Effector CD4-positive, alpha-beta T cell (primary cell): ENCODE measurements at places on chromosomes 4 and X.
A peak's percentile ranks its signal among the peaks of the same experiment; 100 is the strongest.

GRCh38 chrX:348461-349117 lies 30.0 kb upstream of the GTPBP6 start:
- DNase-seq: no peak

DNA sequence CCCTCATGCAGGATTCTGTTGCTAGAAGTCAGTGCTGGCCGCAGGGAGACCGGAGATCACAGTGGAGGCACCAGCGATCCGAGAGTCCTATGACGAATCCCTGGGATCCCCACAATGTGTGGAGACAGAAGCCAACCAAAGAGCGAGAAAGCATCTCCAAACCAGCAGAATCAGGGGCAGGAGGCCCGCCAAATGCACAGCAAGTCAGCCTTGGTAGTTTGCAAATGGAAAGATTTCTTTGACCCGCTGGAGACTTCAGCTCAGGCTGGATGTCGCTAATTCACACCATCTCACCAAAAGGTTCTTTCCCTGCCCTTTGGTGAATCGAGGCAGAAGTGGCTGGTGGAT lies 505 bp upstream of the PKD2 start:
- no peak for DNase-seq

- DNase-seq: no peak
Observed at GRCh38 chr4:106486533-106486932, 118.0 kb upstream of the GIMD1 start.

DNA sequence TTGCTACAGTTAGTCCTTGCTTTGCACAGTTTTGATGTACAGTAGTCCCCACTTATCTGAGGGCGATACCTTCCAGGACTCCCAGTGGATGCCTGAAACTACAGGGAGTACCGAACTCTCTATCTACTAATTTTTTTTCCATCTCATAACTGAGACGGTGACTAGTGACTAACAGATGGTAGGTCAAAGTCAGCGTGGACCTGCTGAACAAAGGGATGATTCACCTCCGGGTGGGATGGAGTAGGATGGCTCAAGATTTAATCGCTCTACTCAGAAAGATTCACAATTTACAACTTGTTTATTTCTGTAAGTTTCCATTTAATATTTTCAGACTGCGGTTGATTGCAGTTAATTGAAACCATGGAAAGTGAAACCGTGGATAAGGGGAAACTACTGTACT lies 655.8 kb downstream of the ZNF674 start:
- DNase-seq: no peak

GRCh38 chr4:56768316-56768715 lies 53.2 kb downstream of the SPINK2 start:
- no peak for DNase-seq

- no peak for DNase-seq
Observed at GRCh38 chrX:107935200-107935599, 47.0 kb downstream of the TEX13B start.

- no peak for DNase-seq
Observed at GRCh38 chrX:29231800-29232199, 644.6 kb downstream of the IL1RAPL1 start.

DNA sequence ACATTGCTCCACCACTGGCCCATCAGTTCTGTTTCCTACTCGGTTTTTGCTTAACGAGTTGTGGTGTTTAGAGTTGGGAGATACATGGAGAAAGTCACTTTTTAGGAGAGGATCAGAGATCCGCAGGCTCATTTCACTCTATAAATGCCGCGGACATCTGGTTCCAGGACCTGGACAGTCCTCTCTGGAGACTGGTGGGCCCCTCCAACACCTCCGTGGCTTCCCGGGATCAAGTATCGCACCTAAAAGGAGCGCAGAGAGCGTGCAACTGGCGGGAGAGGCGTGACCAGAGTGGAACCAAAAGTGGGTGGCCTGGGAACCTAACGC lies 9.9 kb upstream of the CLTRN start:
- no peak for DNase-seq

DNA sequence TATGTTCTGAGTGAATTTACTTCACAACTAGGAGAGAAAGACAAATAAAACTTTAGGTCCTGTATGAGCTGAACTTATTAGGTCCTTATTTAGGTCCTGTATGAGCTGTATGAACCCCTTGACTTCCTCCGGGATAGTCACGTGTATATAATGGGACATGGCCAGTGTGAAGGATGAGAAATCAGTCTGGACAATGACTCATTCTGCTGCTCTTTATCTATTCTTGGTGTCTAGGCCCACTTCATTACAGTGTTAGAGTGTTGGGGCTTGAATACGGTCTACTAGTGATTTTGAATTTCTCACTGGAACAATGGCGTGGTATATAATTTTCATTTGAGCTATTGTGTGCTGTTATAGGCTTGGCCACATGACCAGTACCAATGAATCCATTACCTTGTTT lies 21.9 kb downstream of the STK26 start:
- DNase-seq: no peak

- DNase-seq: no peak
Observed at GRCh38 chrX:146041741-146042140, 224.1 kb downstream of the SLITRK2 start.

DNA sequence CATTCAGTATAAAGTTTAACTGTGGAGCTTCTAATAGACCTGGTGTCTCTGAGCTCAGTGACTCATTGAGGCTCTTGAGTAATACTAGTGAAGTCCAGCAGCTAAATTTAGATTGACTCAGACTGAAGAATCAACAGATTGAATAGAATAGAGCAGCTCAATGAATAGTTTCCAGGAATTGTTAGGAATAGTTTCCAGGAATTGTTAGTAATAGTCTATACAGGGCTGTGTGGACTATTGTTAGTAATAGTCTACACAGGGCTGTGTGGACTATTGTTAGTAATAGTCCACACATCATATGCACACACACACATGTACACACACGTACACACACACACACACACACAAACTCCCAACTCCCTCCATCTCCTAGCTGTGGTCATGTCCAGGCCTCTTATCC lies 3.0 kb downstream of the GIMD1 start:
- no peak for DNase-seq

GRCh38 chr4:113682730-113683537 lies 78.6 kb downstream of the CAMK2D start:
- peak; percentile 56 for DNase-seq

DNA sequence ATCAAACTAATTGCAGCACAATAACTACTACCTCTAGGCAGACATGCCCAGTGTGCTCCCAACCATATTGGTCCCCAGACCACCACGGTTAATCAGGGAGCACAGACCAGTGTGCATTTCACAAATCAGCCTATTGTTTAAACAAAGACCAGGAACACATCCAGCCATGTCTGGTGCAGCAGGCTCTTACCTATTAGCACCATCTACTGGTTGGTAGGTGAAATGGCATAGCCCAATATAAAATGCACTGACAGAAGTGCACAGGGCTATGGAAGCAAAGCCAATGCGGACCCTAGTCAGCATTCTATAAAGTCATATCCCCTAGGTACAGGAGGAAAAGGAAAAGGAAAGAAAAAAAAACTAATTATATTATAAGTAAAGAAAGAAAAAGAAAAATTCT lies 15.5 kb upstream of the CYLC1 start:
- DNase-seq: no peak

- no peak for DNase-seq
Observed at GRCh38 chr4:35559559-35560365, 684.6 kb downstream of the ARAP2 start.

- no peak for DNase-seq
Observed at GRCh38 chr4:22730021-22730420, 37.3 kb downstream of the GBA3 start.

- no peak for DNase-seq
Observed at GRCh38 chr4:8265171-8265929, 4.2 kb upstream of the HTRA3 start.

- DNase-seq: no peak
Observed at GRCh38 chr4:73341454-73341853, 62.6 kb upstream of the ALB start.

DNA sequence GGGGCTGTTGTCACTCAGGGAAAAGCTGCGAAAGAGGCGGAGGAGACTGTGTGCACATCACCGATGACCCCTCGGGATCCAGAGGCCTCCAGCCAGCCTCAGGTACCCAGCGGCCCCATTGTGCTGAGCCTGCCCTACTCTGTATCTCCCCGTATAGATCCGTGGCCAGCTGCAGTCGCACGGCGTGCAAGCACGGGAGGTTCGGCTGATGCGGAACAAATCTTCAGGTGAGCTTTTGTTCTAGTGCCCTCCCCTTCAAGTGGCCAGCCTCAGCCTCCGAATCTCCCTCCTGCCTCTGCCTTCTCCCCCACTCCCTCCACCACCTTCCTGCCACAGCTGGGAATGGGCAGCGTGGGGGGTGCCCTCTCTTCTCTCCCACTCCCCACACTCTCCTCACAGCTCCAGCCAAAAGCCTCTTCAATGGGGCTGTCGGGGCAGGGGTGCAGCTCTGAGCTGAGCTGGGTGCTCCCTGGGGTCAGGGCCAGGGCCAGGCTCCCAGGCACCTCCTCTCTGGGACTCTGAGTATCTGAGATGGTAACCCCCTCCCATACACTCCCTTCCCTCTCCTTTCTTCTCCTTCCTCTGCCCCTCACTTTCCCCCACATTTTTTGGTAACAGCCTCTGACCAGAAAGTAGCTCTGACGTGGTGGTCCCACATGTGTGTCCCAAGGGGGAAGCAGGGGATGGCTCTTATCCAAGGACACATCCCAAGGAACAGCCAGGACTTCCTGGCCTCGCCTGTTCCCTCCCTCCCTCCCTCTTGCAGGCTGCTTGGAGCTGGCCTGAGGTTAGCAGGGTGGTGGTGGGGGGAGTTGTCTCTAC lies 20.4 kb upstream of the UBA1 start:
- no peak for DNase-seq

GRCh38 chr4:48127231-48127630 lies 6.8 kb downstream of the TXK start:
- no peak for DNase-seq

GRCh38 chrX:42117318-42117717 lies 194.0 kb upstream of the CASK start:
- DNase-seq: no peak

- no peak for DNase-seq
Observed at GRCh38 chr4:33658971-33659370, 2585.3 kb downstream of the ARAP2 start.

GRCh38 chr4:11474146-11474545 lies 45.5 kb upstream of the HS3ST1 start:
- DNase-seq: no peak

- no peak for DNase-seq
Observed at GRCh38 chr4:83890231-83890630, 354.3 kb downstream of the GPAT3 start.

GRCh38 chr4:87677731-87678130 lies 27.7 kb downstream of the DMP1 start:
- no peak for DNase-seq

- DNase-seq: no peak
Observed at GRCh38 chr4:128606173-128606572, 203.3 kb upstream of the JADE1 start.

GRCh38 chr4:108359130-108359985 lies 190.6 kb upstream of the LEF1 start:
- DNase-seq: peak; percentile 28

DNA sequence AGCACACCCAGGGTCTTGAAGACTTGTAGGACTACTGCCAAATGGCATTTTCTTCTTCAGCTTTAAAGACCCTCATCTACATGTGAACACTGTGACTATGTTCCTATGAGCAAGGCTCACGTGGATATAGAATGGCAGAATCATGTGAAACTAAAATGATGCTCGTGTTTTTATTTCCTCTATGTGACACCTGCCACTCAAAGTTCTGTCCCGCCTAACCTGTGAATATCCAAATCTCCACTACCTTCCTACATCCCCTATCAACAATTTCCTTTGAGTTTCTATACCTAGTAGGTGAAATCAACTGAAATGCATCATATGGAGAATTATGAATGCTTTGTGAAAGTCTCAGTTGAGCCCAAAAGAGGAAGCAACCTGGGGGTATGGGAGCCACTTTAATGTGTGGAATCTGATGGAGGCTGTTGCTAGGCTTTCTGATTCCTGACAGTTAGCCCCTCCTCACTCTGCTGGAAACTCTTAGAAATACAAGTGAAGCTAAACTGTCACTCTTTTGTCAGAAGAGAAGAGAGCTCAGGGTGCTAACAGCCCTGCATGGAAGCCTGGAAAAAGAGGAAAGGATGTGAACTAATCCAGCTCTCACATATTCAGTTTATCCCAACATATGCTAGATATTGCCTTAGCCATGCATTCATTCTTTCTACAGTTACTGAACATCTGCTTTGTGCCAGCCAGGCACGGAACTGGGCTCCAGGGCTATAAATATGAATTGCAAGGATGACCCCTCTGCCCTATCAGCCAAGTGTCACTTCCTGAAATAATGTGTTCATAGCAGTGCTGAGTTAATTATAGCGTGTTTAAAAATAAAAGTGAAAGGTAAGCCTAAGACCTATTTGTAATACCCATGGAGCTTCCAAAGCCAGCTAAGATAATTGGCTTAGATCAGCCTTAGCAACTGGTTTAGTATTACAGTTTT lies 11.0 kb downstream of the LHFPL1 start:
- DNase-seq: no peak

- DNase-seq: no peak
Observed at GRCh38 chrX:17174671-17175070, 200.3 kb upstream of the NHS start.

DNA sequence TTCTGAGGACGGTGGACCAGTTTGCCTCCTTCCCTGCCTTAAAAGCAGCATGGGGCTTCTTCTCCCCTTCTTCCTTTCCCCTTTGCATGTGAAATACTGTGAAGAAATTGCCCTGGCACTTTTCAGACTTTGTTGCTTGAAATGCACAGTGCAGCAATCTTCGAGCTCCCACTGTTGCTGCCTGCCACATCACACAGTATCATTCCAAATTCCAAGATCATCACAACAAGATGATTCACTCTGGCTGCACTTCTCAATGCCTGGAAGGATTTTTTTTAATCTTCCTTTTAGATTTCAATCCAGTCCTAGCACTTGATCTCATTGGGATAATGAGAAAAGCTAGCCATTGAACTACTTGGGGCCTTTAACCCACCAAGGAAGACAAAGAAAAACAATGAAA lies 255.3 kb downstream of the RAPGEF2 start:
- DNase-seq: no peak

GRCh38 chr4:38920677-38921076 lies 53.1 kb downstream of the FAM114A1 start:
- DNase-seq: no peak

GRCh38 chr4:61934198-61934597 lies 734.1 kb downstream of the ADGRL3 start:
- DNase-seq: no peak

GRCh38 chrX:40685362-40685918 lies 38.1 kb upstream of the CXorf38 start:
- no peak for DNase-seq

DNA sequence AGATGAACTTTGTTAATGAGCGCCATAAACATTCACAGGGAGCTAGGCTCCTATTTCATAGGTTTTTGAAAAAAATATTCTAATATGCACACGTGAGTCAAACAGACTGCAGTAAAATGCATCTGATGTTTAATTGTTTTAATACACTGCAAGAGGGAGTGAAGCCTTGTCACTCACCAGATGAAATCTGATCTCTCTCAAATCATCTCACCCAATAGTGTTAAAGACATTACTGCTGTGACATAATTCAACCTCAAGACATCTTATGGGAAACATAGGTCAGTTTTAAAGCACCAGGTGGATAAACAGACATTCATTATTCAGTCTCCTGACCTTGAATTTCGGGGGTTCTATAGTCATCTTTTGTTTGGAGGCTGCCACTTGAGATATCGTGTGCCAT lies 148.3 kb downstream of the MAML3 start:
- no peak for DNase-seq

GRCh38 chrX:72317139-72317538 lies 11.4 kb upstream of the CITED1 start:
- DNase-seq: no peak

GRCh38 chr4:83617371-83618035 lies 81.6 kb downstream of the GPAT3 start:
- no peak for DNase-seq

- no peak for DNase-seq
Observed at GRCh38 chr4:179124419-179124818, 1682.2 kb upstream of the AGA start.
